ENCODE measurements at places on chromosomes 6 and 20.

DNA sequence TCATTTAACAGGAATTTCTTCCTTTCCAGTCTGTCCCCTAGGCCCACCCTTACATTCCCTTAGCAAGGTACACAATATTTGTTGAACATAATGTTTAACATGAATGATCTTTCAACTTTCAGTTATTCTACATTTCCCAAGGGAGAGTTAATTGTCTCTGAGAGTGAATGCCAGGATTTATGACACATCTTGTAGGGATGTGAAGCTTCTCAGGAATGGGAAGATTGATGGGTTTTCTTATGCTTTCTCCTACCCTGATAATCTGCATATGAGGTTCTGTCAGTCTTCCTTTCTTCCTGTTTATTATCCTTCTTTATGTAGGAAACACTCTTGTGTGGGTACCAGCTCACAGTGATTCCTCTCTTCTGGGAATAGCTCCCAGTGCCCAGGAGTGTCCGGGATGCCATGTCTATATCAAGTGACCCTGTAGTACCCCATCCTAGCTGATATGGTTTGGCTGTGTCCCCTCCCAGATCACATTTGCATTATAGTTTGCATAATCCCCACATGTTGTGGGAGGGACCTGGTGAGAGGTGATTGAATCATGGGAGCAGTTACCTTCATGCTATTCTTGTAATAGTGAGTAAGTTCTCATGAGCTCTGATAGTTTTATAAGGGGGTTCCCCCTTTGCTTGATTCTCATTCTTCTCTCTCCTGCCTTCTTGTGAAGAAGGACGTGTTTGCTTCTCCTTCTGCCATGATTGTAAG lies 7.1 kb upstream of the FYN start:
- DNase-seq, result no peak

DNA sequence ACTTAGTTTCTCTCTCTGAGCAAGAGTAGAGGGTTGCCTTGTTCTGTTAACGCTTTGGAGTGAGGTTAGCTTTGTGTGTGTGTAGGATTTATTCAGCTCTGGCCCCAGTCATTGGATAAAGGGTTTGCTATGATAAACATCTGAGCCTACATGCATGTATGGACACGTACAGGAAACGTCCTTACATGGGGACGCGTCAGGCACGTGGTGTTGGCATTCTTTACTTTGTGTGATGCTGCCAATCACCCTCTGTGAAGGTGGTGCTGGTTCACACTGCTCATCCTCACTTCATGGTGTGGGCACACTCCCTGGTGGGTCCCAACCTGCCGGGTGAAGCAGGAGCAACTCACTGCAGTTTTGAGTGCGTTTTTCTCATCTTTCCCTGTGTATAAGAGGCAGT lies 53.4 kb upstream of the CD93 start:
- no peak for DNase-seq

- DNase-seq, result no peak
Measured at GRCh38 chr6:139654888-139655782, 280.7 kb upstream of the CITED2 start.

GRCh38 chr6:170143401-170144150 lies 147.3 kb downstream of the DLL1 start:
- DNase-seq, result no peak

GRCh38 chr6:148548749-148549140 lies 198.1 kb upstream of the UST start:
- no peak for DNase-seq

DNA sequence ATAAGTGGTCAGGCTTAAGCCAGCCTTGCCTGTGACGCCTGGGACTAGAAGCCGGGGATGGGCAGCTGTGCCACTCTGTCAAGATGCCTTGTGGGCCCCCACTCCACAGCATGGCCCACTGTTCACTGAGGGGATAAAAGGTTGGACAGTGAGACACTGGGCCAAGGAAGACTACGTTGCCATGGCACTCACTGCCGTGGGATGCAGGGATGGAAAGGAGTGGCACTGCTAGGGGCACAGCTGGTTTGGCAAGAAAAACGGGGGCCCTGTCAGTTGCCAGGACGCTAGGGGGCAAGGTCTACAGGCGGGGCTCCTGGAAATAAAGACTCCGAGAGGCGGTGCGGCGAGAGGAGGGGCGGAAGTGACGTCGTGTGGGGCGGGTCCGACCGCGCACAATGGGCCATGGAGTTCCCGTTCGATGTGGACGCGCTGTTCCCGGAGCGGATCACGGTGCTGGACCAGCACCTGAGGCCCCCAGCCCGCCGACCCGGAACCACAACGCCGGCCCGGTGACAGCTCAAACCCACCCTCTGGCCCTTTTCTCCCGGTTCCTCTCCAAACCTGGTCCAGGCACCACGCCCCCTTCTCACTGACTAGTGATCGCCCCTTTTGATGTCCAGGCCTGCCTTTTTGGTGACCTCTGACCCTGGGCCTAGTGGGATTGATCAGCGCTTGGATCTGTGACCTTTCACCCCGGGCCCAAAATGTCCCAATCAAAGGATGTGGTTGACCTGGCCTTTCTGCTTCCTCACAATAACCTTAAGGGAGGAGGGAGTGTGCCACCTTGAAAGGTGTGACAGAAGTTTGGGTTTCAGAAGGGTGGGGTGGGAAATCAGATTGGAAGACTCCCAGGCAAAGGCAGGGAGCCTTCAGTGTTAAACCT lies at the start of gene ATAT1:
Gene ATAT1 (plus strand): TSS at position 391 of the 883 bp plus-strand sequence.
- peak; percentile 89 for DNase-seq

- no peak for DNase-seq
Measured at GRCh38 chr6:150806790-150807189, 58.7 kb upstream of the MTHFD1L start.

DNA sequence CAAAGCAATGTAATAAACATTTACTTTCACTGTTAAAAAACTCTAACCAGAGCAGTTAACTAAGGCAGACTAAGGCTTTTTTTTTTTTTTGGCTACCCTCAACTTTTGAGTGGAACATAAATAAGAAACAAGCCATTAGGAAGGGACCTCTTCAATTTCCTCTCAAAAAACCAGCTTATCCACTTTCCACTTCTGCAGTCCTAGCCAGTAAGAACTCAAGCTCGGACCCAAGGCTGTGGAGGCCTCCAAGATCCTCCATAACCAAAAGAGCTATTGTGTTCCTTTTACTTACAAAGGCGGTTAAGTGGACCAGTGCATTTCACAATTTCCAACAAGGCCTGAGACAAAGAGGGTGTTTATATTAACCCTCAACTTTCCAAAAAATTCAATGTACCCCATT lies 5.3 kb downstream of the KCNK5 start:
- no peak for DNase-seq

GRCh38 chr6:137834508-137834907 lies 32.6 kb upstream of the TNFAIP3 start:
- DNase-seq, result no peak

Data from CD8-positive, alpha-beta memory T cell (primary cell).